Nephron progenitor cell (in vitro differentiated cells): ENCODE measurements at places on chromosomes 5 and 9.
A peak's percentile ranks its signal among the peaks of the same experiment; 100 is the strongest.

GRCh38 chr9:16652582-16652981, 217.9 kb downstream of the BNC2 start:
- no peak for DNase-seq

- no peak for DNase-seq
Measured at GRCh38 chr9:33300546-33300945, 10.2 kb downstream of the NFX1 start.

GRCh38 chr9:6579613-6580012, 65.9 kb downstream of the GLDC start:
- DNase-seq, result no peak

GRCh38 chr9:91349115-91349555, 12.6 kb downstream of the AUH start:
- DNase-seq, result no peak

DNA sequence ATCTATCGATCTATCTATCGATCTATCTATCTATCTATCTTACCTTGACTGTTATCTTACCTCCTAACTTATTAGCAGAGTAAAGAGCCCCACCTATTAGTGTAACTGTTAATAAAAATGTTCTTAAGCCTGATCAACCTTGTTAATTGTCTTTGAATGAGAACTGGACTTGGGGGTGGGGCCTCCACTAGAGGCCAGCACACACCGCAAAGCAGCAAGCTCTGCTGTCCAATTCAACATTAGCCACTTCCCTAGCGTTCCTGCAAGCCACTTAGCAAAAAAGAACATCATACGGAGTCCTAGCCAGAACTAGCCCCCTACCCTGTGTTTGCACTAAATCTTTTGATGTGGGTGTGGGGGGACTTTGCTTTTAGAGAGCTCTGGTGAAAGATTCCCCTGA, 515.8 kb downstream of the KDM4C start:
- DNase-seq, result peak; percentile 19

DNA sequence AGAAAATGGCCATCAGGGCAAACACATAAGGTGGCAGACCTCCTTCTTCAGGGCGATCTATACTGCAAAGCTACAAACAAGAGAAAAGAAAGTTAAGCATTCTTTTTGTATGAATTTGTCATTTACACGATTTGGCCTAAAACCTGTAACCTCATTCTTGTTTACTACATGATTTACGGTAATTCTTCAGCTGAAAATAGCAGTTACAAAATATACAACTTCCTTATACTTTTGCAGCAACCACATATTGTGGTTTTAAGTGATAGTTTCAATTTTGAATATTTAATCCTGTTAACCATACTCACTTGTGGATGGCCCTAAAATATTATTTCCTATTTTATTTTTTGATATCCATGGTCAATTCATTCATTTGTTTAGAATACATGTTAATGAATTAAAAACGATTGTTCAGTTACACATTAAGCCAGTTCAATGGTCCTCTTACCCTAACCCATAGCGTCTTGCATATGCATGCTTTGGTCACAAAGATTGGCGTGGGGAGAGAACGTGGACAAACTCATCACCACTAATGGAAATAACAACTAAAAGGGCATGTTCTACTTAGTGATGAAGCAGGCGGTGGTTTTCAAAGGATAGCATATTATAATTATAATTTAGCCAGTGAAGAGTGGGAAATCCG, 16.6 kb downstream of the TUT7 start:
- no peak for DNase-seq

- no peak for DNase-seq
Measured at GRCh38 chr9:17699615-17700330, 120.9 kb downstream of the SH3GL2 start.

GRCh38 chr9:36152741-36153438, 16.3 kb upstream of the CCIN start:
- no peak for DNase-seq

GRCh38 chr9:5549658-5550650, 39.6 kb downstream of the PDCD1LG2 start:
- DNase-seq, result no peak
